ENCODE measurements at places on chromosomes 5 and 9.

DNA sequence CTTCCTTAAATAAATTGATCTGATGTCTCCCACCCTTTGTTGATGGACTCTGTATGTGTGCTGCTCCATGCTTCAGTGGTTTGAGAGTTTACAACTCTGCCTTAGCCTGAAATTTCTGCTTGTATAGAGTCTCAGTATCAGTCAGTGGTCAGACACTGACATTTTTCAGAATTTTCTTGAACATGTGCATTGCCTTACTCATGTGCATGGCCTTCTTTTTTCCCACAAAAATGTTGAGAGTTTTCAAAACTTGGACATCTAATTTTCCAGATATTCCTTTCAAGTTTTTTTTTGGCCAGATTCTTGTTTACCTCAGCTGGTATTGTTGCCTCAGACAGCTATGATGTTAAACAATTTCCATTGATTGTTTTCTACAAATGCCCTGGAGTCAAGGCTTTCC, 427.1 kb upstream of the CHD1 start:
- no peak for DNase-seq

DNA sequence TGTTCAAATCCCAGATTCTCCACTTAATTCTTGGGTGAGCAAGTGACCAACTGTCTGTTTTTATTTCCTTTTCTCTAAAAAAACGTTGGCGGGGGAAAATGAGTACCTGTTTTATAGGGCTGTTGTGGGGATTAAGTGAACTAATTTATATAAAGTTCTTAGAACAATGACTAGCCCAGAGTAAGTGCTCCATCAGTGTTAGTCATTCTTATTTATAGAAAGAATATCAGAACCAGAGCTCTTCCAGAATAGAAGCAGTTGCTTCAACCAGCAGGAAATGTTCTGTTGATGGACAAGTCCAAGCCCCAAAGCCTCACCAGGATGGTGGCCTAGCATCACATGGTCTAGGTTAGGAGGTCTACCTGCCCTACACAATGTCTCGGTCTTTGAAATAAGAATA, 379.2 kb downstream of the ACTL7B start:
- no peak for DNase-seq

- peak; percentile 96 for DNase-seq
Observed at GRCh38 chr5:179023528-179024189, at the start of gene ZNF879. ZNF879 (plus strand) TSS chr5:179023804; CDS start chr5:179025005, 1,201 bp downstream.

DNA sequence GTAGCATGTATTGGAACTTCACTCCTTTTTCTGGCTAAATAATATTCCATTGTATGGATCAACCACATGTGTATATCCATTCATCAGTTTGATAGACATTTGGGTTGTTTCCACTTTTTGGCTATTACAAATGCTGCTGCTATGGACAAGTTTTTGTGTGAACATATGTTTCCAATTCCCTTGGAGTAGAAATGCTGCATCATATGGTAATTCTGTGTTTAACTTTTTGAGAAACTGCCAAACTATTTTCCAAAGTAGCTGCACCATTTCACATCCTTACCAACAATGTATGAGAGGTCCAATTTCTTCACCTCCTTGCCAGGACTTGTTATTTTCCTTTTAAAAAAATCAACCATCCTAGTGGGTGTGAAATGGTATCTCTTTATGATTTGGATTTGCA, 8.4 kb downstream of the FRRS1L start:
- no peak for DNase-seq

- DNase-seq: no peak
Observed at GRCh38 chr5:81393783-81394718, at the start of gene ACOT12. ACOT12 (minus strand) TSS chr5:81394134; CDS start chr5:81394114, 20 bp downstream.

DNA sequence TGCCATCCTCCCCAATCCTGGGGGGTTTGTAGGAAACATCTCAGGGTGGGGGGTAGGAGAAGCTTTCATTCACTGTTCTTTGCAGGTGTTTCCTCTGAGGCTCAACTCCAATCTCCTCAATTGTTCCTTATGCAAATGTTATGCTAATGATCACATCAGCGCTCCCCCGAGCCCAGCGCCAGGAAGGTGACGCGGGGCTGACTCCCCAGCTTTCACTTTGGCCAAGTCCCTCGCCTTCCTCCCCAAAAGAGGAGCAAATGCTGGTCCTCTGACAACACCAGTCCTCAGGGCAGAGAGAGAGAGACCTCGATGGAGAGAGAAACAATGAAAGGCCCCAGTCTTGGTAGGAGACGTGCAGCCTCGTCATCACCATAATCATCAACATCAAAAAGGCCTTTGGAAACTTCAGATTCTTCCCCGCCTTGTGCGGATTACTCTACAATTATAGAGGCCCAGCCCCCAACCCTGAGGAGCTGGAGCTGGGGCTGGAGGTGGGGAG, 39.1 kb downstream of the PCDH1 start:
- DNase-seq: no peak

- DNase-seq: no peak
Observed at GRCh38 chr5:149617760-149618306, 36.5 kb downstream of the ARHGEF37 start.

GRCh38 chr5:53249529-53250200, 140.1 kb upstream of the MOCS2 start:
- no peak for DNase-seq

- DNase-seq: no peak
Observed at GRCh38 chr5:172692451-172692850, 51.4 kb downstream of the NEURL1B start.

- no peak for DNase-seq
Observed at GRCh38 chr9:69898714-69899209, 78.1 kb downstream of the CFAP95 start.

- DNase-seq: no peak
Observed at GRCh38 chr5:125715216-125715615, 708.0 kb upstream of the GRAMD2B start.

GRCh38 chr5:96377167-96377566, 55.9 kb downstream of the PCSK1 start:
- no peak for DNase-seq

GRCh38 chr9:104027295-104027694, 66.8 kb upstream of the SMC2 start:
- DNase-seq: no peak

DNA sequence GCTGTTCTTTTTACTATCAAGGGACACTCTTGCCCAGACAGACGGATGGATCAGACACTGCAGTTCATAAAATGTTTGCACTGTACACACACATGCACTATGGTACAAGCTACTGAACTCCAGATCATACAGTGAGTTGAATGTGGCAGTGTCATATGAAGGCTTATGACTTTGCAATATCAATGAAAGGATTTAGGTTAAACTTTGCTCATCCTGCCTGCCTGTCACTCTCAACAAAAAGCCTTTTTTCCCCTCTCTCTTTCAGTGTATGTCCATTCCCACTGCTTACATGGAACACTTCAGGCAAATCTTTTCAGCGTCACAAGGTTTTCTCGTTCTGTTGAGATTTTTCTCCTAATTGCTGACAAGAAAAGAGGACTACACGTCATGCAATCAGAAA, 97.4 kb downstream of the BNC2 start:
- no peak for DNase-seq

DNA sequence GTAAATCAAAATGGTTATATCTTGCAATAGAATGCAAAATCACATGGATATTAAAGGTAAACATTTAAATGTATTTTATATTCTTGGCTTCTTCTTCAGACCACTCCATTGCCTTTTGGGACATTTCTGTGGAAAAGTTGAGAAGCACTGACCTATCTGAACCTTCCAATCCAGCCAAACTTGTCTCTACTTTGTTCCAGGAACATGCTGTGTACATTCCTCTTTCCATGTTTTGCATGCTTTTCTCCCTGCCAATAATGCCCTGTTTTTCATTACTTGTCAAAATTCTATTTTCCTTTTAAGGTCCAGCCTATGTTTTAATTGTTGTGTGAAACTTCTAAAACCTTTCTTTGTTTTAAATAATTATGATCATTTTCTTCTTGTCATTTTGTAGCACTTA, 28.3 kb downstream of the JAK2 start:
- no peak for DNase-seq

Data from inflammatory macrophage treated with lipopolysaccharide for 4 hours (primary cell).